ENCODE measurements at places on chromosomes 2 and 18.
A peak's percentile ranks its signal among the peaks of the same experiment; 100 is the strongest.

GRCh38 chr2:102487761-102488462, 14.9 kb downstream of the SLC9A4 start:
- no peak for DNase-seq

GRCh38 chr18:3333056-3333720, 71.3 kb downstream of the MYL12B start:
- DNase-seq, result no peak

DNA sequence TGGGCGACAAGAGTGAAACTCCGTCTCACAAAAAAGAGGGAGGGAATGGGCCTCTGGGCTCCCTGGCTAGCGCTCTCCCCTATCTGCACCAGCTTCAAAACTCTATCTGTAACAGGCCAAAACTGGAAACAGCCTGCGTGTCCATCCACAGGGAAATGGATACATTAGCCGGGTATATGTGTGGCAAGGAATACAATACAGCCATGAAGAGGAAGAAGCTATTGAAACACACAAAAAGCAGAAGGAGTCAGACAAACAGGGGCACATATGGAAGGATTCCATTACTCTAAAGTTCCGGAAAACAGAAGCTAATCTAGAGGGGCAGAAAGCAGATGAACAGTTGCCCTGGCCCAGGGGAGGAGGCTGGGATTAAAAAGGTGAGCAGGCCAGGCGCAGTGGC, 24.6 kb upstream of the SLC35F6 start:
- no peak for DNase-seq

- no peak for DNase-seq
These were observed 103.7 kb upstream of the TAF1B start for GRCh38 chr2:9739531-9739964.

- peak; percentile 57 for DNase-seq
These were observed 2.1 kb downstream of the TMEM247 start for GRCh38 chr2:46481198-46482193.

GRCh38 chr2:82234283-82234874, 1929.8 kb upstream of the LRRTM1 start:
- no peak for DNase-seq

DNA sequence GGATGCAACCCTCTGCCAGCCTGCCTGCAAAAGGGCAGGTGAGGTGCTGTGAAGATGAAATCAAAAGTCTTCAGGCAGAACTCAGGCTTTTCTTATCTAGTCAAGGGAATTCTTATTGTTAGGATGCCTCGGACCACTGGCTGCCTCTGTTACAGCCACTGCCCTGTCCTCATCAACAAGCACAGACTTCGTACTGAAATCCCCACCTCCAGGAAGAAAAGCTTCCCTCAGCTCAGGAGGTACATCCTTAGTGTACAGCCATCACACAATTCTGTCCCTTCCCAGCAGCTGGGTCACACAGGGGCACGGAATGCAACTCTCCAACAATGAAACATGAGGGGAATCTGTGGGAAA, 10.1 kb upstream of the RNU4ATAC start:
- no peak for DNase-seq

DNA sequence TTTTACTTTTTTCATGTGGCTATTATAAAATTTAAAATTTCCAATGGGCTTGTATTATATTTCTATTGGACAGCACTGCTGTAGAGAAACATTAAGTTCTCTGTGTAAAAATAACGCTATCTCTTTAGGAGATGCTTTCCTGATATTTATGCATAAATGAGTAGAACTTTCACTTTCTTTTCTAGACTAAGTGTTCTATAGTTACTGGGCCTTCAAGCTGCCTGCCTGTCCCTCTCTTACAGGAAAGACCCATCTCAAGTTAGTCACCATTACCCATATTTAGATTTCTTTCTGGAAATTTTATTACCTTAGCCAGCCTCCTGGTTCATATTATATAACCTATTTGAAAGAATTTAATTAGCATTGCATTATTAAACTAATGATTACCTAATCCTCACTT, 4.8 kb downstream of the ITGA4 start:
- no peak for DNase-seq

GRCh38 chr2:78814331-78814986, 211.0 kb upstream of the REG3G start:
- no peak for DNase-seq

DNA sequence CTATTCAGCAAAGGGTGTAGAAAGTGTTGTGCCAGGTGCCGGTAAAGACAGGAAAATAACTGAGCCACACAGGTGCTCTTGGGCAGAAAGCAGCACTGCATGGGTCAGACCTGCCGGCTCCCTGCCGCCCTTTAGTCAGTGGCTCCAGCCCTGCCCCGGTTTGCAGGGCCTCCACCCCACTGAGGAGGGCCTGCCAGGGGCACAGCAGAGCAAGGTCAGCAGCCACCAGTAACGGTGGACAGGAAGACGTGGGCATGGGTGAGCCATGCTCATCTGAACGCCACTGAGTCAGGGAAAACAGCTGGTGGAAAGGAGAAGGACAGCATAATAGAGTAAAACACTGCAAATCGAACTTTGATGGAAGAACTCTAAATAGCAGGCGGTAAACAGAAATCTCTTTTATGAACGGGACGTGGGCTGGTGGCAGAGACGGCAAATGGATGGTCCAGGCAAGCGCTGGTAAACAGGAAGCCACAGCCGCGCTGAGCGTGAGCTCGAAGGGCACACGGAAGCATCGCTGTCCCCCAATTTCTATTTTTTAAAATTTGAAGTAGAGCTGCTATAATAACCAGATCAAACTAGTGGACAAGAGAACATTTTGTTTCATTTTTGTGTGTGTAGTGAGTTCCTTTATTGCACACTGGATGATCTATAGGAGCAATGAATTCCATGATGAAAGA, 141.8 kb upstream of the ALKAL2 start:
- DNase-seq, result no peak

GRCh38 chr2:159035790-159036411, 67.5 kb downstream of the TANC1 start:
- peak; percentile 30 for DNase-seq

GRCh38 chr2:61534926-61535325, 3.2 kb downstream of the XPO1 start:
- no peak for DNase-seq

DNA sequence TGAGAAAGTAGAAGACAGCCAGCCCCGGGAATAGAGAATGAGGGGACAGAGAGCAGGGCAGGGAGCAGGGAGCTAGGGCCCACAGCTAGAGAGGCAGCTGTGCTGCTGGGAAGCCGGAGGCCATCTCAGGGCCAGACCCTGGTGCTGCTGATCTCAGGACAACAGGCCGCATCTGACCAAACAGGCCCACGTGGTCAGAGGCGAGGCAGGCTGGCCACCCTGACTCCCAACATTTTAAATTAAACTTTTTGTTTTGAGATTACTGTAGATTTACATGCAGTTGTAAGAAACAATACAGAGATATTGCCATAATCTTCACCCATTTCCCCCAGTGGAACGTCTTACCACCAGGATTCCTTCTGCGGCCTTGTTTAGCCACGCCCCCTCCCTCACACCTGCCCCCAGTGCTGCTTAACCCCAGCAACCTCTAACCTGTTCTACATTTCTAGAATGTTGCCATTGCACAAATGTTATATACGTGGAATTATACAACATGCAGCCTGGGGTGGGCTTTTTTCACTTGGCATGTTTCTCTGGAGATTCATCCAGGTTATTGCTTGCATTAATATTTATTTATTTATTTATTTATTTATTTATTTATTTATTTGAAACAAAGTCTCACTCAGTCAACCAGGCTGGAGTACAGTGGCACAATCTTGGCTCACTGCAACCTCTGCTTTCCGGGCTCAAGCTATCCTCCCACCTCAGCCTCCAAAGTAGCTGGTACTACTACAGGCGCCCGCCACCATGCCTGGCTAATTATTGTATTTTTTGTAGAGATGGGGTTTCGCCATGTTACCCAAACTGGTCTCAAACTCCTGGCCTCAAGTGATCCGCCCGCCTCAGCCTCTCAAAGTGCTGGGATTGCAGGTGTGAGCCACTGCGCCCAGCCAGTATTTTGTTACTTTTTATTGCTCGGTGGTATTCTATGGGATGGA, 48.6 kb upstream of the GPR17 start:
- DNase-seq, result no peak

DNA sequence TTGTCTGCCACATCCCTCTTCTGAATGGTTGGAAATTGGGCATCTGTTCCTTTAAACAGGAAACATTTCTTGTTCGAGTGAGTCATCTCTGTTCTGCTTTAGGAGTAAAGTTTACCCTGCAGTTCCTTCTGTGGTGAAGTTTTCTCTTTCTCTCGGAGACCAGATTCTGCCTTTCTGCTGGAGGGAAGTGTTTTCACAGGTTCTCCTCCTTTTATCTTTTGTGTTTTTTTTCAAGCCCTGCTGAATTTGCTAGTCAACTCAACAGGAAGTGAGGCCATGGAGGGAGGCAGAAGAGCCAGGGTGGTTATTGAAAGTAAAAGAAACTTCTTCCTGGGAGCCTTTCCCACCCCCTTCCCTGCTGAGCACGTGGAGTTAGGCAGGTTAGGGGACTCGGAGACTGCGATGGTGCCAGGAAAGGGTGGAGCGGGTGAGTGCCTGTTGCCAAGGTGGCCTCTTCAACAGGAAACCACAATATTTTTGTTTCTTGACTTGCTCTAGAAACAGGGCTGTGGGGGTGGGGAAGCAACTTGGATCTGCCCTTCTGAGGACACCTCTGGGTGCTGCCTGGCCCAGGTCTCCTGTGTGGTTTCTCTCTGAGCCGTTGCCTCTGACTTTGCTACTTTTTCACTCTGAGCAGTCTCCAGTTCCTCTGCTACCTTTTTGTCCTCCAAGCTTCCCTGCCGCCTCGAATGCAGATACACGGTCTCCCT, 2.2 kb upstream of the CASP8 start:
- no peak for DNase-seq

DNA sequence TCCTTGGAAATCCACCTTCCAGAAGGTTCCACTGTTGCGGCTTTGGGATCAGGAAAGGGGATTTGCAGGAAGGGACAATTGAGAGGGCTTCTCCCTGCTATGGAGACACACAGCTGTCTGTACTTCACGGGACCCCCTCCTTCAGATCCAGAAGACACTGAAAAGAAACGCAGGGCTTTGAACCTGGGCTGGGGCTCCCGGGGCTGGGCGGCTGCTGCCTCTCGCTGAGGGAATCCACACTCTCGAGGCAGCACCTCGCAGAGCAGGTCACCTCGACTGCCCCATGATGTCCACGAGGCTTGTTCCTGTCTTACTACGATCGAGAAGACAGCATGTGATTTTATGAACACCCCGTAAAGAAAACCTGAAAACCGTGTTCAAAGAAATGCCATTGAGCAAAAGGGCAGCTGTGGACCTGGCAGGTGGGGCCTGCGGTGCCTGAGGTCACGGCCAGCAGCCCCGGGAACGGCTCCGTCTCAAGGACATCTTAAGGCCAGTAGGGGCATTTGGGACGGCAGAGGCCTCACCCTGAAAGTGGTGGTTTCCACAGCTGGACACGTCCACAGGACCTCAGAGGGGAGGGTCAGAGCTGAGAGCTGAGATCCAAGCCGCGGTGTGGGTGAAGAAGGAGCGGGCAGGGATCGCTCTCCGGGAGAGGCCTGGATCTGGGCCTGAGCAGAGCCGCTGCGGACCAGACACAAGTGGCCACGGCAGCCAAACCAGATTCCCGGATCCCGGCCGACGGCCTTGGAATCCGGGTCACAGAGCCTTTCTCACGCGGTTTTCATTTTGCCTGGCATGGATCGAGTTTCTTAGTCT, 165.7 kb downstream of the RTP5 start:
- no peak for DNase-seq

GRCh38 chr2:143504397-143504796, 375.2 kb downstream of the ARHGAP15 start:
- DNase-seq, result no peak

DNA sequence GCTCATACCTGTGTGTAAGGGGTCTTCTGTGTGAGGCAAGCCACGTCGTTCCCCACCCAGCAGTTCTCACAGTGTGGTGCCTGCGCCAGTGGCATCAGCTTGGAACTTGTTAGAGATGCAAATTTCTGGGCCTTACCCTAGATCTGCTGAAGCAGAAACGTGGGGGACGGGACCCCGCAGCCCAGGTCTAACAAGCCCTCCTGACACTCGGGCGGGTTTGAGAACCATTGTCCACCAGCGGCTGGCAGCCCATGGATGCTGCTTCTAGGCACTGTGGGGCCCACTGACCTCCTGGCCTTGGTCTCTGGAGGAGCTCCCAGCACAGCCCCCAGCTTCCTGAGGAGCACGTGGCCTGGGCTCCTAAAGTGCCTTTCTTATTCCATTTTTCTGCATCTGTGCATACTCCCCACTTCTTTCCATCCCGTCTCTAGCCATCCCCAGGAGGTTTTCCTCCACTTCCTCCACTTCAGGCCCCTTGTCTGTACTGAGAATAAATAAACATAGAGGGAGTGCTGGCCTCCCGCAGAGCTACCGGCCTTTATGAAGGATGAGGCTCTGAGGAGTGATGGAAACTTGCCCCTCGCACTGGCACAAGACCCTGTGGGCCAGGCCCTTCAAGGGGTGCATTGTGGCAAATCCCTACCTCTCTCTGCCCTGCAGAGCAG, 94.3 kb downstream of the GALR1 start:
- no peak for DNase-seq

DNA sequence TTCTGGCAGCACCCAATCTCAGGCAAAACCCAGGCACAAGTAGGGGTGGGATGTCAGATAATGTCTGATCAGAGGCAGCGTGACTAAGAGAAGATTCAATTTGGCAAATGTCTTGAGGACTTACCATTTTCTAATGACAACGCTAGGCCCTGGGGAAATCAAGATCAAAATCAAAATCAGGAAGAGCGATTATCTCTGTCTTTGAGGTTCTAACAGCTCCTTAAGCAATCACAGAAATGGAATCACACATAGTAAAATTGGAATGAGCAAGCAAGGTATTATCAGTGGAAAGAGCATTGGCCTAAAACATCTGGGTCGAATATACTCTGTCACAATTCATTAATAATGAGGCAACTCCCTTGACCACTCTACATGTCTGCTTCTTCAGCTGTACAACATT, 8.6 kb upstream of the SERPINB2 start:
- DNase-seq, result no peak

DNA sequence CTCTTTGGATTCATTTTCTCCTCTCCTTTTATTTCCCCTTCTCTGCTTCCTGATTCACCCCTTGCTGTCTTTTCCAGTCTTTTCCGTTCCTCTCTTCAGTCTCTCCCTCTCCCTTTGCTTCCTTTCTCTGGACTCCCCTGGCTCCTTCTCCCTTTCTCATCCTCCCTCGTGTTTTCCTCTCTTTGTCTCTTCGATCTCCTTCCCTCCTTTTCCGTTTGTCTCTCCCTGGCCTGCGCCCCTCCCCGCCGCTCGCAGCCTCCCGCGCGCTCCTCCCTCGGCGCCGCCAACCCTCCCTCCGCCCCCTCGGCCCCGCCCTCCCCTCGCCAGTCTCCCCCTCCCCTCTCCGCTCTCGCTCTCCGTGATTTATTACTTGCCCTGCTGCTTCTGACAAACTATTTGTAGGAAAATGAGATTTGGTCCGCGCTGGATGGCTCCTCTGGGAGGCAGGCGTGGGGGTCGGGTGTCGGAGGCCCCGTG, 46.0 kb upstream of the PAX8 start:
- peak; percentile 67 for DNase-seq

Data from NCI-H345 (cell line).